ENCODE measurements at places on chromosomes 3 and 15.

DNA sequence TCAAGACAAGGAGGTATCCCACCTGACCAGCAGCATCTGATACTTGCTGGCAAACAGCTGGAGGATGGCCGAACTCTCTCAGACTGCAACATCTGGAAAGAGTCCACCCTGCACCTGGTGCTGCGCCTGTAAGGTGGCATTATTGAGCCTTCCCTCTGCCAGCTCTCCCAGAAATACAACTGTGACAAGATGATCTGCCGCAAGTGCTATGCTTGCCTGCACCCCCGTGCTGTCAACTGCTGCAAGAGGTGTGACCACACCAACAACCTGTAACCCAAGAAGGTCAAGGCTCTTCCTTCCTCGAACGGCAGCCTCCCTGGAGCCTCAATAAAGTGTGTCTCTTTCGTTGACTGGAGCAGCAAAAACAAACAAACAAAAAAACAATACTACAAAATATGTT lies 2.2 kb upstream of the SLC4A7 start:
- DNase-seq: no peak

GRCh38 chr3:55541016-55541415 lies 53.9 kb upstream of the WNT5A start:
- DNase-seq: no peak

DNA sequence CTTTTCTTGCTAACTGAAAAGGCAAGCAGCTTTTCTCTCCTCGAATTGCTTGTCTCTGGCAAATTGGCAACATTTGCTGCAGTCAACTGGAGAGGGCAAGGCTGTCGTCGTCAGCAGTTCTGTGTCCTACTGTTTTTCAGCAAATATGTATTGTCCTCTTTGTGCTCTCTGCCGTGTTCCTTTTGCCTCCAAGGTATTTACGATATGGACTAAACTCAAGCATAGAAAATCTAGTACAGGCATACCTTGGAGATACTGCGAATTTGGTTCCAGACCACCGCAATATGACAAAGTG lies 558 bp upstream of the SLC30A4 start:
- peak; percentile 43 for DNase-seq

DNA sequence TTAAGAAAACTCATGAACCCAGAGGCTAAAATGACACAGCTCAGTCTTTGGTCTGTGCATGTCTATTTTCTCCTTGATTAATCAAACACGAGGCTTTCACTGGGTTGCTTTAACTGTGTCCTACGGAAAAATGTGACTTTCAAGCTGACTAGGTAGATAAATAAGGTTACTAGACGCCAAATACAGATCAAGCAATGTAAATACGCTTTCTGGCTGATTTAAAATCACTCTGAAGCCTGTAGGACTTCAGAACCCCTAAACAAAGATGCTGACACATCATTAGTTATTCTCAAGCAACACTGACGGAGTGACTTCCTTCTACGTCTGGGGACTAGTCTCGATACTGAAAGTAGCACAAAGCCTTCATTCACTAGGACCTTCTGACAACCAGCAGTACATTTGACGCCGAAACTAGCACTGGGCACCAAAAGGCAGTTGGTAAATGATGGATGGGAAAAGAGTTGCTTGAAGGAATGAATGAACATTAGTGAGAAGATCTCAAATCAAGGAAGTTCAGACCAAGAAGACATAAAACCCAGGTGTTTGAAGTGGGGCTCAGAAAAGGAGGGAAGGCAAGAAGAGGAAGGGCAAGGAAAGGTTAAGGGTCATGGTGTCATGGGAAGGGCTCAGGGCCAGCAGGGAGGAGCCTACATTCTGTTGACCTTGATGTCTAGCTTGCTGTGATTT lies 67.1 kb upstream of the CDV3 start:
- peak; percentile 53 for DNase-seq

DNA sequence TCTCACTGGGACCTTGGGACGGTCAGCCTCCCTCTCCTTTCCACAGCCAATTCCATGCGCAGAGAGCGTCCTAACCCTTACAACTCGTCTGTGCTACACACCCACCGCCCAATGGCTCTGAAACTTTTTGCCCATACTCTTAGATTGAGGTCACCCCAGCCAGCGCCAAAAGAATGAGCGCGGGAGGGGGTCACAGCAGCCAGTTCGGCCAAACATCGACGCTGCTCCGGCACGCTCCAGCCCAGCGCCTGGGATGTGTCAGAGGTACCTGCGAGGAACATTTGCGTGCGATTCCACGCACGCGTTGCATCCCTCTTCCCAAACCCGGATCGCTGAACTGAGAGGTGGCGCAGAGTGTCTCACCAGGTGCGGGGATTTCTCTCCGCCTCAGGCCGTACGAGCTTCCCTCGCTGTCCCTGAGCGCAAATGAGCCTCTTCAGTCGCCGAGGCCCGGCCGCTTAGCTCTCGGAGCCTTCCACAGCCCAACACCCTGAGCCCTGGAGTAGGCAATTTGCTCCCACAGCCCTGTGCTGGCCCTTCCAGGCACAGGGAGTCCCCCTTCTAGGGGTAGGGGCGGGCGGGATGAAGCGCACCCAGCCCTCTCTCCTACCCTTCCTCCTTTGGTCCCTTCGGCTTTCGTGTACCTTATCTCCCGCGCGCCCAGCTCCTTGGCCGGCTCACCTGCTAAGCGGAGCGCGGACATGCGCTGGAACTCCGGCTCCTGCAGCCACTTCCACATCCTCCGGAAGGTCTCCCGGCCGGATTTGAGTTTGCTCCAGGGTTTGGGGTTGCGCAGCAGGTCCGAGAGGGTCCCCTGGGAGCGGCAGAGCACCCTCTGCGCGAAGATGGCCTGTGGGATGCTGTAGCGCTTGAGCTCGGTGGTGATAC lies 1.8 kb downstream of the ONECUT1 start:
- DNase-seq: no peak

DNA sequence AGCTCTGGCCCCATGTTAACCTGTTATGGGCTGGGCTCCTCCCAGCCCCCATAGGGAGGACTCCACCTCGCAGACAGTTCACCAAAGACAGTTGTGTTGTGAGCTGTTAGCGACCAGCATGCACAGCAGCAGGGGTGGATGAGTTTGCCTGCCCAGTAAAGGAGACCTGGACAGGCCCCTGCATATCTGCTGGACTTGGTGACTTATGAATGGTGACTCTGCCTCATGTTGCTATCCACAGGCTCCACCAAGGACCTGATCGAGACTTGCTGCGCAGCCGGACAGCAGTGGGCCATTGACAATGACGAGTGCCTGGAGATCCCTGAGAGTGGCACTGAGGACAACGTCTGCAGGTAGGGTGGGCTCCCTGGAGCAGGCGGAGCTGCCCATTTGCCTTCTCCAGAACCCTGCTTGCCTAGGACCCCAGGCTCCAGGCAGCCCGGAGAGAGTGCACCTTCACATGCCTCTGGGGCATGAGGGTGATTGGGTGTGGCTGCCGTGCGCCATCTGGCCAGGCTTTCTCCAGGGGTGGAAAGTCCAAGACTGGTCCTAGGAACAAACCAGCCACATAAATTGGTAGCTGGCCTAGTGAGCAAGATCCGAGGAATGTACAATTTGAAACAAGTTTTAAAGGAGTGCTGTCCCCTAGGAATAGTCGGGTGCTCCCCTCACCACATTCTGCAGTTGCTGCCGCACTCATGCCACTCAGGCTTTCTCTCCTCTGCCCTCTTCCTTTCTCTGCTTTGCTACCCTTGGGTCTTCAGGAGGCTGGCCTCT lies 59.1 kb downstream of the FBLN2 start:
- DNase-seq: no peak

DNA sequence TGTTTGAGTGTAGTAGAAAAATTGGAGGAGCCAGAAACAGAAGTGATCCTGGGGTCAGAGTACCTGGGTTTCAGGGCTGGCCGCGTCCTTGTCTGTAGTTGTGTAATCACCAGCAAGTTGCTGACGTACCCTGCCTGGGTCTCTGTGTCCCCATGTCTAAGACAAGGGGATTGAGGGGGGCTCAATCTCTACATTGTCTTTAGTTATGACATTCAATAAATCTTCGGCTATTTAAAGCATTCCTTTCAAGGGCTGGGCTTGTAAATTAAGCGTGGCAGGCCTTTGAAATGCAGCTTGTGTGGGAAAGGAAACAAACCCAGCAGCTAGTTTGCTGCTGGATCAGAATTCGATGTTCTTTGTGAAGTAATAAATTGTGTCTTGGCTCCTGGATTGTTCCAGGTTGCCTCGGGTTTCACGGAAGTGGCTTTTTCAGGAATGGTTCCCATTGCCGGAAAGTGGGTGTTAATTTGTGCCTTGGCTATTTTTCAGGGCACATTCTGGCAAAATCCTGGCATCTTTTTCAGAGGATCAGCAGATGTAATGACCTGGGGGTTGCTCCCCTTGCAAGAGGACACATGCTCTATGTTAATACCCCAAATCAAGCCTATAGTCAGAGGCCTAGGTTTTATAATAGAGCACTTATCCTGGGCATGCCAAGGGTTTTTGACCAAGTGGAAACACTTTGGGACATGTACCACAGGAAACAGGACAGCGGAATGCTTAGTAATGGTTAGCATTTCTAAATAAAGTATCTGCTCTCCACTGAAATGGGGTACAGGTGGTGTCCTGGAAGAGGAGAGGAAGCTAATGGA lies 294.8 kb upstream of the NR2E3 start:
- no peak for DNase-seq

- no peak for DNase-seq
These were observed 327.5 kb downstream of the RORA start for GRCh38 chr15:60901647-60902046.

- DNase-seq: peak; percentile 4
These were observed 486.0 kb upstream of the AGTR1 start for GRCh38 chr3:148211725-148212124.

- DNase-seq: no peak
These were observed 288.8 kb downstream of the ROBO2 start for GRCh38 chr3:77328690-77329089.

GRCh38 chr3:159625594-159625993 lies 363.0 kb upstream of the IL12A start:
- DNase-seq: no peak

DNA sequence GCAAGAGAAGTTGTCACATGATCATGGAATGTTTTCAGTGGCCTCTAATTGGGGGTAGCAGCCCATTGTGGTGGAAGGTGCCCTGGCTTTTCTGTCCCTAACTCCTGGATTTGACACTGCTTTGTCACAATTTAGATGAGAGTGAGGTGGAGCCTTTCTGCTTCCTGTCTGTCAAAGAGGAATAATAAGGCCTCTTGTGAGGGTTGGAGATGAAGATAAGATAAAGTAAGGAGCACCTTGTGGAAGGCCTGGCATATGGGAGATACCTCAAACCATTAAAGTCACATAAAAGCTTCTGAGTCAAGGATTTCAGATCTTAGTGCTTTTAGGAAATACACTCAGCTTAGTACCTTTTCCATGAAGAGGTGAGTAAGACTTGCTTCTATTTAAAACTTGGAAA lies 172.6 kb upstream of the FAM3D start:
- DNase-seq: no peak

DNA sequence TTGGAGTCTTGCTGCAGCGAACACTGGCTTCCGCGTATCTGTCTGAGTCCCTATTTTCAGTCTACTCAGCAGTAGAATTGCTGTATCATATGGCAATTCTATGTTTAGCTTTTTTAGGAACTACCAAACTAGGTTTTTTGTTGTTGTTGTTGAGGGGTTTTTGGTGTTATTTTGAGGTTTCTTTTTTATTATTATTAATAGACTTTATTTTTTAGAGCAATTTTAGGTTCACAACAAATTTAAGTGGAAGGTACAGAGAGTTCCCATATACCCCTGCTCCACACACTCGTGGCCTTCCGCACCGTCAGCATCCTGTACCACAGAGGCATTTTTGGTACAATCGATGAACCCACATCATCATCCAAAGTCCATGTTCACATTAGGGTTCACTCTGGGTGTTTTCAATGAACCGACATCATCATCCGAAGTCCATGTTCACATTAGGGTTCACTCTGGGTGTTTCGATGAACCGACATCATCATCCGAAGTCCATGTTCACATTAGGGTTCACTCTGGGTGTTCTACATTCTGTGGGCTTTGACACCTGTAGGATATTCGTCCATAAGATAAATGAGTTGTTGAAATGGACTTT lies 67.9 kb downstream of the LMLN start:
- no peak for DNase-seq

- no peak for DNase-seq
These were observed 213.2 kb downstream of the KCNMB2 start for GRCh38 chr3:178749471-178749870.

DNA sequence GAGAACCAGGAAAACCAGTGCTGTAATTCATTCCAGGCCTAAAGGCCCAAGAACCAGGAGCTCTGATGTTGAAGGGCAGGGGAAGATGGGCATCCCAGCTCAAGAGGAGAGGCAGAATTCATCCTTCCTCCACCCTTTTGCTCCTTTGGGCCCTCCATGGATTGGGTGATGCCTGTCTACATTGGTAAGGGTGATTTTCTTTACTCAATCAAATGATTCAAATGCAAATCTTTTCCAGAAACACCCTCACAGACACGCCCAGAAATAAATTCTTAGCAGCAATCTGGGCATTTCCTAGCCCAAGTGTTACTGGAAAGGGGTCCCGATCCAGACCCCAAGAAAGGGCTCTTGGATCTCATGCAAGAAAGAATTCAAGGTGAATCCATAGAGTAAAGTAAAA lies 17.6 kb upstream of the APOD start:
- DNase-seq: no peak

DNA sequence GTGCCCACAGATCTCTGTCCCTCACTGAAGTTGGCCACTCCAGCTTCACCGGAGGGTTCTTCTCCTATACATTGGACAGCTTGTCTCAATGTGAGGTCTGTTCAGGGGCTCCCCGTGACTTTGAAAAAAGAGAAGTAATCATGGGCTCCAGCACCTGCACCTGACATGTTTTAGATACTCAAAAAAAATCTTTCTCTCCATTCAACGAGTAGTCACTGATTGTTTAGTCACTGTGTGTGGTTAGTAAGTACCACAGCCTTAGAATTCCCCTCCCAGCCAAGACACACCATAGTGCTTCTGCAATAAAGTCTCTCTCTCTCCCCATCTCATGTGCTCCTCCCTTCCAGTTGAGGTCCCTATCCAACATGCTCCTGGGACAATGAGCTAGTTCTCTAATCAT lies 18.6 kb downstream of the CCR9 start:
- no peak for DNase-seq

DNA sequence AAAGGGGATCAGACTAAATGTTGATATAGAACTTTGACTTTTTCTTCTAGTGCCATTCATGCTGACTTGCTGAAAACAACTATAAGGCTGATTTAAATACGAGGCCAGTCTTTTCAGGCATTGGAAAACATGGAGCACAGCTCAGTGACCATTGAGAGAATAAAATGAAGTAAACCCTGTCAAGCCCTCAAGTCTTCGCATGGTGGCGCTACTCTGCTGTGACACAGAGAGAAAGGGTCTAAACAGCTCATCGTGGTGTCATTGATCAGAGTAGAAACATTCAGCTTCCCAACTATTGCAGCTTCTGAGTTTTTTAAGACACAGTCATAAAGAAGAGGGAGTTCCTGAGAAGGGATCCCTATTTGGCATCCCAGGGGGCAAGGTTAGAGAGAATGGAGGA lies 716.2 kb downstream of the DIPK2A start:
- peak; percentile 2 for DNase-seq

All from lung microvascular endothelial cell (primary cell).